Esophagus muscularis mucosa (tissue), 4 donors: ENCODE measurements at places on chromosomes 5 and 9. TPM values are rescaled to one million over a fixed set of nuclear protein-coding genes. Genes with fewer than 3 reads are reported as not detected.

DNA sequence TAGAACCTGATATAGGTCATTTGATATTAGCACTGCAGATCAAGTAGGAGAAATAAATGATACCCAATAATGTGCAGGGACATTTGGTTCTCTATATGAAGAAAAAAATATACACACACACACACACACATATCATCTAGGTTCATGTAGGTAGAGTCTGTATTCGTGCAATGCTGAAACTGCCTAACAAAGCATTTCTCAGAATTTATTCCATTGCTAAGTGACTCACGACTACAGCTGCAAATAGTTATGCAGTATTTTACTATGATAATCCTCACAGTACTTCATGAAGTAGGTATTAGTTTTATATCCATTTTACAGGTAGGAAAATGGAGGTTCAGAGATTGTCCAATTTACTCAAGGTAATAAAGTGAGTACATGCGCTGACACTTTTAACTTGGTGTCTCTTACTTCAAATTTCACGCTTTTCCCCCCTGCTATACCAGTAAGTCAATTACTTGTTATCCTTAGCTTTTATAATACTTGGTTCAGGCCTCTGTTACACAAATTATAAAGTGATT lies 2.4 kb downstream of the GIN1 start:
- no peak for DNase-seq

GRCh38 chr5:138354387-138354786 lies 1.9 kb downstream of the KDM3B start:
- no peak for DNase-seq

GRCh38 chr5:64980176-64980575 lies 211.4 kb downstream of the CWC27 start:
- DNase-seq, result no peak

GRCh38 chr5:2701592-2701991 lies 49.9 kb downstream of the IRX2 start:
- DNase-seq, result no peak

DNA sequence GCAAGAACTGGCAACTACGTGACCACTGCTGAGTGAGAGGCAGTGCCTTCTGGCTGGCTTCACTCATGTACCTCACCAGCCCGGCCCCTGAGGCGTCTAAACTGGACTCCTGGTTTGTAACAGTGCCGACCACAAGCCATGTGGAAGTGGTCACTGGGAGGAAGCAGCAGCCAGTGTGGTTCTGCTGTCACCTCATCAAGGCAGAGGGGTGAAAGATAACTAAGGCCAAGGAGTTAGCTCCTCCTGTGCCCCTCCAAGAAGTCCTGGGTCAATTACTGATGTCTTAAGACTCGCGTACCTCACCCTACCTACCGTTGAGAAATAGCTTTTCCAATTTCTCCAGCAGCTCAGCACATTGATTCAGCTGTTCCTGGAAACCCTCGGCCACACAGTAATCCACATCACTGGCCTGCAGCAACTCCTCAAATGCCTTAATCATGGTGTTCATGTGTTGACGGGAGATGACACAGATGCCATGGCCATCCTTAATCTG lies 142.9 kb downstream of the CDK5RAP2 start:
- DNase-seq, result no peak

DNA sequence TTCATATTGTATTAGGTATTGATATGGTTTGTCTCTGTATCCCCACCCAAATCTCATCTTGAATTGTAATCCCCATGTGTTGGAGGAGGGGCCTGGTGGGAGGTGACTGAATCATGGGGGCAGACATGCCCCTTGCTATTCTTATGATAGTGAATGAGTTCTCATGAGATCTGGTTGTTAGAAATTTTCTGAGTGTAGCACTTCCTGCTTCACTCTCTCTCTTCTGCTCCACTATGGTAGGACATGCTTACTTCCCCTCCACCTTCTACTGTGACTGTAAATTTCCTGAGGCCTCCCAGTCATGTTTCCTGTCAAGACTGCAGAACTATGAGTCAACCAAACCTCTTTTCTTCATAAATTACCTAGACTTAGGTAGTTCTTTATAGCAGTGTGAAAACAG lies 187.4 kb upstream of the SLC24A2 start:
- DNase-seq, result no peak

GRCh38 chr9:14923701-14924100 lies 13.5 kb upstream of the FREM1 start:
- DNase-seq, result no peak

GRCh38 chr5:117252566-117252965 lies 677.9 kb upstream of the SEMA6A start:
- no peak for DNase-seq

GRCh38 chr5:58825441-58825840 lies 242.6 kb downstream of the RAB3C start:
- DNase-seq, result no peak

- DNase-seq, result no peak
These were observed 295.9 kb upstream of the TNC start for GRCh38 chr9:115413766-115414382.

DNA sequence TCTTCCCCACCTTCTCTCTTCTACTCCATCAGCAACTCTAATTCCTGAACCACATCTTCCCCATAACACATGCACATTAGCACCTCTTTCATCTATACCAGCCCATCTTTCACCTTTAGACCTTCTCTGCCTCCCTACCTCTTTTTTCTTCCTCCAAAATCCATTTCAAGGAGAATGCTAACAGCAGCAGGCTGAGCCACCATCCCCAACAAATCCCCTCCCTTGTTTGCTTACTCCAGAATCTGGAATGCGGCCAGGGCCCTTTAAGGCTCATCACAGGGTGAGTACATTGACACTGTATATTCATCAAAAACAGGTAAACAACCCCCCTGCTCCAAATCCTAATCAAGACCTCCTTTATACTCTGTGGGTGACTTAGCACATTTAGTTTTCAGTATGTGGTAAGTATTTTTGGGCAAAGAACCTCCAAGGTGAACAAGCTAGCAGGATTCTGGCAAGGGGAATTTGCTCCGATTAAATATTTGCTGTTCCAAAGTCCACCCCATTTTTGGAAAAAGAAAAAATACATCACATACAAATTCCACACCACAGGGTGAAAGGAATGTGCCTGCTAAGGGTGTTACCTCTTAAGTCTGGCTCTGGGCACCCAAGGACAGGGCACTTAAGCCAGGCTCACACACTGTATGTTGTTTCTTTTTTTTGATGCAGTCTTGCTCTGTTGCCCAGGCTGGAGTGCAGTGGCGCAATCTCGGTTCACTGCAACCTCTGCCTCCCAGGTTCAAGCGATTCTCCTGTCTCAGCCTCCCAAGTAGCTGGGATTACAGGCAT lies 71.4 kb downstream of the SERINC5 start:
- DNase-seq, result no peak

DNA sequence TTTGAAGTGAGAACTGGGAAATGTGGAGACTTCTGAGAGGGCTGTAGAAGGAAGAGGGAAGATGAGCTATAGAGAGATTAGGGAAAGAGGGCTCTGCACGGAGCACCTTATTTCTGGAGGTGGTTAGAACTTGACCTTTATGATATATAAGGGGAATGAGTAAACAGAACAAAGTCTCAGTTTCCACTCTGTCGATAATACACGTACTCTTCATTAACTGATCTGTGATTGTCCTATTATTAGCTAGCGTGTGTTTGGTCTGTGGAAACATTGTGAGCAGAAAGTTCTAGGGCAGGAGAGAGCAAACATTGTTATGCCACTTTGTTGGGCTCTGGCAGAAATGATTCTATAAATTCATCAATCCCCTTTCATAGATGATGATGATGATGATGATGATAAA lies 118.5 kb downstream of the UGCG start:
- no peak for DNase-seq

DNA sequence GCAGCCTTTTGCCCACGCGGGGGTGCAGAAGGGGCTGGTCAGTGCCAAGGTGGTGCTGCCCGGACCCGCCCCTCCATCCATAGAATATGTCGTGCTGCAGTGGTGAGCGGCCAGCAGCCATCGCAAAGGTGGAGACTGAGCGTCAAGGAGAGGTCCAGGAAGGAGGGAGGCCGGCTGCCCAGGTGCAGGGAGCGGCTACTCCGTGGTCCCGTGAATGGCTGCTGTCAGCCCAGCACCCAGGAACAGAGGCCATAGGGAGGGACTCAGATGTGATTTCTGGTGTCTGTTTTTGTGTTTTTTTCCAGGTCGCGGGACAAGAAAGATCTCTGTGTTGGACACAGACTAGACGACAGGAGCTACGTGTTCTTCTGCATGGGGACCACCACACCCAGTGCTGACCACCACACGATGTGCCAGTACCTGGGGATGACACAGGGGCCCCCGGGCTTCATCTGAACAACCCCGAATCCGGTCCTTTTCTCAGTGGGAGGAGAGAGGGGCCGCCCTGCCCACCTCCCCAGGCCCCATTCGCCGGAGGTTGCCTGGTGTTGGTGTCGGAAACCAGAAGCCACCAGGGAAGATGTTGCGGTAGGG lies 29.0 kb downstream of the PAEP start:
- DNase-seq, result no peak

GRCh38 chr9:123395276-123395688 lies 39.3 kb downstream of the CRB2 start:
- no peak for DNase-seq

DNA sequence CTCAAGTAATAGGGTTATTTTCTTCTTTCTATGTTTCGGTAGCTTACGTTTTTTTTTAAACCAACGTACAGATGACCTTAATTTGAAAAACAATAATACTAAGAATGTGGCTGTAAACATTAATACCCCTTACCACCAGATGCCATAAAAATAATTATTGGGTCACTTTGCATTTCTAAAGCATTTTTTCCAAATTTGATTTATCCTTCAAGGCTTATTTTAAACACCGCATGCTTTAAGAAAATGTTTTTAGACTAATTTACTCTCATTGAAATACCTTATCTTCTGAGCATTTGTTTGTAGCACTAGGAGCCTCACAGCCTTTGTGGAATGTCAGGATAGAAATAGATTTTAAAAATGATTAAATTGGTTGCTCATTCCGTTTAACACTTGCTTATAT lies 5.8 kb upstream of the APBA1 start:
- no peak for DNase-seq

- DNase-seq, result no peak
These were observed 297.1 kb downstream of the HCN1 start for GRCh38 chr5:45399041-45399440.

DNA sequence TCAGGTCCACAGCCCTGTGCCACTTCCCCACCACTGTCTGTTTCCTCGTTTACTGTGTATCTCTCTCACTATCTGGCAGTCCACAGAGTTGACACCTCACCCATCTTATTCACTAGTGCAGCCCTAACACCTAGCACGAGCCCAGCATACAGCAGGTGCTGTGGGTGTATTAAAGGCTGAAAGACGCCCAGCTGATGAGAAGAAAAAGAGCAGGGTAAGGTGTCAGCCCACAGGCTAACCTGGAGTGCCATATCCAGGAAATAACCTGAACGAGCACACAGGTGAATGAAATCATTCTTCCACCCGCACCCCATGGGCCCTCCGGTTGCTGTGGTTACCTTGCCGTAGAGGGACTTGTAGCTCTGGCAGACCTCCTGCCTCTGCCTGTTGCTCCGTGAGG lies 18.6 kb downstream of the ANXA6 start:
- no peak for DNase-seq

GRCh38 chr5:82561797-82562196 lies 283.6 kb upstream of the RPS23 start:
- no peak for DNase-seq

DNA sequence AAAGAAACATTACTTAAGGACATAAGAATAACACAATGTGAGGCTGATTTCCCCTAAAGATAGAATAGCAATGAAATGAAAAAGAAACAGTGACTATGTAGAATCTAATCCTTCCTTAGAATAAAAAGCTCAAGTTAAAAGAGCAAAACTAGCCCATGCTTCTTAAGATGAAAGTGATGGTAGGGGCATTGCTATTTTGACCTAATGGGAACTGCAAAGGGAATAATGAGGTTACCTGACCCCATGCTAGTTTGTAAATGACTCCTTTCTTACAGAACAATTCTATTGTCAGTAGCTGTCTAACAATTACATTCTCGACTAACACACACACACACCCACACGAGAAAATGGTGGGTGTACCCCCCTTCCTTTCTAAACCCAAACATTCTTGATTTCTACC lies 575.8 kb downstream of the CSNK1G3 start:
- DNase-seq, result no peak

DNA sequence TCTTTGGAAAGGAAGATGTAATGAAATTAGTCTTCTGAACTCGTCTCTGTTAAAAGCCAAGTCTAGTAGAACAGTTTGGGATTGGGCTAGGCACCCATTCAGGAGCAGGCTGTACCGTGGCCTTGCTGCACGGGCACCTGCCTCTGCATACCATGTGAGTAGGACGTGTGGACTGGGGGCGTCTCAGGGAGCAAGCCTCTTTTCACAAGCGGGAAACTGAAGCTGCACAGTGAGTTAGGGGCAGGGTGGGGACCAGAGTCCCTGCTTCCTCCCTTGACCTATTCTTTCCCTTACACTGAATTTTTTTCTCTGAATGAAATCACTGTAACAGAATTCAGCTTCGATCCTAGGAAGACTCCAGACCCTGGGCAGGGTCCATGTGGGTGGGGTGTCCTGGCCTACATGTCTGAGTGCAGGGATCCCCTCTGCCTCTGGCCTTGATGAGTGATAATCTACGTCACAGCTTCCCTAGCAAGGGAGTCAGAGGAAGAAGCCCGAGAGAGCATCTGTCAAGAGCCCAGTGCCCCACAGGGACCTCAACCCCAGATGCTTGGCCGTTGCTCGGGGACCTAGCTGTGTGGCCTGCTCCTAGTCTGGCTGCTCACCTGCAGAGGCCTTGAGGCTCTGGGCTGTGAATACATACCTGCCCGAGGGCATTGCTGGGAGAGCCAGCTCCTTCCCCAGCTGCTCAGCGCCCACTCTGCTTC lies 15.1 kb downstream of the PHF2 start:
- no peak for DNase-seq

DNA sequence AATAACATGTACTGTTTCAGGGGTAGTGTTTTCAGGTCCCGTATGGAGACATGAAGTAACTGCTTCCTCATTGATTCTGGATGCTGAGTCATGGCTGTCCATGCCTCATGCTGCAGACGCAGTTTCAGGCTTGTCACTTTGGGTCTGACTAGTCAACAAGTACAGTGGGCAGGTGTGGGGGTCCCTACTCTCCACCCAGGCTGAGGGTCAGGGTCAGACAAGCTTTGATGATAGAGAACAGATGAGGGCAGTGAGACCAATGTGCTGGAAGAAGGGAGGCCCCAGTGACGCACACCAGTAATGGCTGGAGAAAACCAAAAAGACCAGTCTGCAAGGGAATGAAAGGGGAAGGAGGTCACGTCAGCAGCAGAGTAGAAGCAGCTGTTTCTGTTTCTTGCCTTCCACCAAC lies 80.0 kb upstream of the NFIL3 start:
- peak; percentile 80 for DNase-seq

The GOLPH3 gene
- total RNA-seq, result 149 TPM

The DMRTA1 gene
- 4.5 TPM for total RNA-seq

The C5orf58 gene
- total RNA-seq, result 6.5 TPM

The SIL1 gene
- 39.2 TPM for total RNA-seq

The SLC36A2 gene
- total RNA-seq, result not detected

The PHF24 gene
- 0.78 TPM for total RNA-seq

The IL13 gene
- total RNA-seq, result not detected

The PCDHGB4 gene
- total RNA-seq, result 4.1 TPM

The KIF24 gene
- total RNA-seq, result 0.58 TPM

The PCDHB8 gene
- 0.33 TPM for total RNA-seq

The PIP5KL1 gene
- 2.1 TPM for total RNA-seq

The CNTFR gene
- total RNA-seq, result 1.2 TPM

The GAS1 gene
- 124 TPM for total RNA-seq
